ENCODE measurements at places on chromosomes 1 and 21.

- no peak for DNase-seq
Measured at GRCh38 chr1:982765-983436, 1.0 kb upstream of the PERM1 start.

- DNase-seq, result peak; percentile 84
Measured at GRCh38 chr1:26275580-26276431, 4.1 kb upstream of the SH3BGRL3 start.

DNA sequence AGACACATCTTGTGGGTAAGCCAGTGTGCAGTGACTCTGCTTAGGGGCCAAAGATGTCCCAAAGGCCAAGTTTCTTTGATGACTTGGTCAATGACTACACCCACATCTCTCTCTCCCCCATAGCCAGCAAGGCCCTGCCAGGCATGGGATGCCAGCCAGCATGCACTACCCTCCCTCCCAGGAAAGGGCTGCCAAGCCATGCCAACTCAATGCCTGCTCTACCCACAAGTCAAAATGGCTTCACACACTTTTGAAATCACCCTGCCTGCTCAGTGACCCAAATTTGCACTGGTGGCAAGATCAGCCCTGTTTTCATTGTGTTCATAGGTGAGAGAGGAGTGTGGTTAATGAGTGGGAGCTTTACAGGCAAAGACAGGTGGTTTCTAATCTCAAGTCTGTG is 112.5 kb downstream of the MATN1 start:
- no peak for DNase-seq

DNA sequence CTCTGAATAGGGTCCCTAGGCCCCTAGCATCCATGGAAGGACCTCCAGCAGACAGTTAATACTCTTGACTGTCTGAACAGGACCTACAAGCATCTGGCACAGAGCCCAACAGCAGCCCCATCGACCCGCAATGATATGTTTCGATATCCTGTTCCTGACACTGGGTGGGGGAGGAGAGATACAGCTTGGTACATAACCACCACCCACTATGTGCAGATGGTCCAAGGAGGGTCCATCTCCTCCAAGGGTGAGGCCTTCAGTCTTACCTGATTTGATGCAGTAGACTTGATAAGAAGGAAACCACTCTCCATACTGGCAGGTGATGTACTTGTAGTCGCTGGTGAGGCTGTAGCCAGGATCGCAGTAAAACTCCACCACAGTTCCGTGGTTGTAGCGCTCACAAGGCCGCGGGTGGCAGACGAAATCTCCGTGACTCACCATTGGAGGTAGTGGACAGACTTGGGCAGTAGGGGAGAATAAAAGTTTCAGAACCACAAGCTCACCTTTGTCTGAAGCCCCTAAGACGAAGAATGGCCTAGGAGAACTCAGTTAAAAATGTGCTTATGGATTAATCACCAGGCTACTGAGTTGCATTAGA is 86.0 kb upstream of the TLR5 start:
- peak; percentile 20 for DNase-seq

DNA sequence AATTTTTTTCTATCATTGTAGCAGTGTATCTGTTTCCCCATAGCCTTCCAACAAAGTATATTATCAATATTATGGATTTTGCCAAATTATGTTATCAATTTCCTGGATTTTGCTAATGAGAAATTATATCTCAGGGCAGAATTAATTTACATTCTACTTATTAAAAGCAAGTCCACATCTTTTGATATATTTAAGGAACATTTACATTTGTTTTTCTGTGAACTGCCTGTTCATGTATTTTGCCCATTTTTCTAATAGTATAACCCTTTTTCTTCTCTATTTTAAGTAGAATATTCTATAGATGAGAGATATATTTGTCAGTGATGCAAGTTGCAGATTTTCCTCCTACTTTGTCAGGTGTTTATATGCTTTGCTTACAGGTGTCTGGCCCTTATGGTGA is 24.4 kb downstream of the C1orf87 start:
- no peak for DNase-seq

DNA sequence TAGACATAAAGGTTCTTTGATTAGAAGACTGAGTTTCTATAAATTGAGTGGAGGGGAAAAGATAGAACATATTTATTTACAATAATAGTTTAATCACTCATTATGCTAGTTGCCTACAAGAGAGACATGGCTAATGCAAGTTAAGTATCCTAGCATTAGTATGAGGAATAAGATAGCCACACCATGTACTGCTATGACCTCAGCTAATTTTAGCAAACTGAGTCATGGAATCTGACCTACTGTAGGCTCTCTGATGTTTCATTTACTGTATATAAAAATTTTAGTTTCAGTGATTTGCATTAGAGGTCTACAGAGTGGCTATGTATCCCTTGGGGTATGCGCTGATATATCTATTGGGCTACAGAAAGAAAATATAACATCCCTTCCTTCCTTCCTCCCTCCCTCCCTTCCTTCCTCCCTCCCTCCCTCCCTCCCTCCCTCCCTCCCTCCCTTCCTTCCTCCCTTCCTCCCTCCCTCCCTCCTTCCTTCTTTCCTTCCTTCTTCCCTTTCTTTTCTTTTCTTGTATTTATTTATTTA is 5.8 kb downstream of the AGL start:
- no peak for DNase-seq

GRCh38 chr1:224486801-224487583 is 52.4 kb upstream of the WDR26 start:
- no peak for DNase-seq

- no peak for DNase-seq
Measured at GRCh38 chr1:109309347-109309746, 2.5 kb upstream of the MYBPHL start.

GRCh38 chr1:204106825-204107224 is 33.9 kb downstream of the SOX13 start:
- DNase-seq, result no peak

DNA sequence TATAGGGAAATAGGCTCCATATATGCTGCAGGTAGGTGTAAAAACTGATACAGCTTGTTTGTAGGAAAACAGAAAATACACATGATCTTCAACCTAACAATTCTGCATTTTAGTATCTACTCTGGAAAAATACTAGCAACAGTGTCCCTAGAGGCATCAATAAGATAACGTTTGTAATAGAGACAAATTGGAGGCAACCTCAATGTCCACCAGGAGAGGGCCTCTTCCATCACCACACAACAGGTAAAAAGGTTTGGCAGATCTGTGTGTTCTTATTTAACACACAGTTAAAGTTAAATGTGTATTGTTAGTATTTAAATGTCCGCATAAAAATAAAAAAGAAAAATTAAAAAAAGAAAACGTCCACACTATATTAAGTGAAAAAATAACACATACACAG is 5.4 kb downstream of the EIF2D start:
- DNase-seq, result peak; percentile 34

Measured in H4 (cell line).